ENCODE measurements at places on chromosomes 3 and 15.

DNA sequence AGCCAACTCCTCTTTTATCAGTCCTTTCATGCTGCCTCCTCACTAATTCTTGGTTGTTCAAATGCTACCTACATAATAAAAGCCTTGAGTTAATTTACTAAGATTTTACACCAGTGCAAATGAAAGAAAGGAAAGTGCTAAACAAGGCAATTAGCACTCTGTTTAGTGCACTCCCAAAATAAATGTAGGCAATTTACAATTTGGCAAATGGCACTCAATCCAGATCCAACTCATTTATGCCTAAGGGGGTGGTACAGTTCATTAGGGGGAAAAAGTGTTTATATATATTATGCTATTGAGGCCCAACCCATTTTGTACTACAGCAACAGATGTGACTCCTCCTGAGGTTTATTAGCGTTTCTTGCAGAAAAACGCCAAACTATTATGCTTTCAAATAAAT lies 370.1 kb downstream of the NR2F2 start:
- no peak for DNase-seq

- peak; percentile 82 for DNase-seq
Observed at GRCh38 chr3:153293265-153293664, 131.2 kb downstream of the RAP2B start.

DNA sequence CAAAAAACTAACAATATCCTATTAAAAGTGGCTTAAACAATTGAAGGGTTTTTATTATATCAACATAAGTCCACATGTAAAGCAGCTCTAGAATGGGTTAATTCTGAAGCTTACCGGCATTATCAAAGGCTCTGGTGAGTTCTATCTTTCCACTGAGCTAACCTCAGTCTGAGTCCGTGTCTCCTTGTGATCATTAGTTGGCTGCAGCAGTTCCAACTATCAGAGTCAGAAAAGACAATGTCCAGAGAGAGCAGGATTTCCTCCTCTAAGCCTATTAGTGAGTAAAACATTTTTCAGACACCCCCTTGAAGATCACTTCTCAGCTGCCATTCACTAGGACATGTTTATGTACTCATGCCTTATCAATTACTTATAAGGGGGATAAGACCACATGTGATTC lies 49.9 kb downstream of the DHX36 start:
- no peak for DNase-seq

GRCh38 chr15:72313448-72313840 lies 6.5 kb downstream of the CELF6 start:
- DNase-seq, result no peak

- DNase-seq, result peak; percentile 88
Observed at GRCh38 chr3:187101184-187102072, 37.9 kb downstream of the RPL39L start.

DNA sequence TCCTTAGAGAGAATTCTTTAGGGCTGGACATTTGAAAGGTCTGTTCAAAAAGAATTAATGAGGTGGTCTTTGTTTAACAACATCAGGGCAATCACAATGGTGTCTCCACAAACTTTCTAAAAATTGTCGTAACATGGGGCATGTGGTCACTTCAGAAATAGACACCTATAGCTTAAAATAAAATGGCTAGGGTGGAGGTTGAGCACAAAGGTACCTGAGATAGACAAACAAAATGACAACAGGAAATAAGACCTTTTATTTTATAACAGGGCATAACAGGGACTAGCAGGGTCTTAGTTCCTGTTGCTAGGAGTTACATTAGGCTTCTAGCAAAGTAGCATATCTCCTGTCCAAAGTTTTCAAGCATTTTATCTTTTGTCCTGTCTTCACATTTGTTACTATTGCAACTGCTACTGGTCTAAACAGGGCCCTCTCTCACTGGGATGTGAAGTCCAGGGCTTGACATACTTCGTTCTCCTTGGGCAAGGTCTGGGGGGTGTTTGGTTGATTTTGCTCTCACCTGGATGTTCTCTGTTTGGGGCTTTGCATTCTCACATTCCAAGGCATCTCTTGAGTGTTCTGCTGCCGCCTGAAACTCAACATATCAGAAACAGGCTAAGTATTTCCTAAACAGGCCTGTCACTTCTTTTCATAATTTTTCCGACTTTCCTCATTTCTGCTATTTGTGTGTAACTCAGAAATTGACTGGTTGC lies 3.0 kb downstream of the GCSAM start:
- no peak for DNase-seq

DNA sequence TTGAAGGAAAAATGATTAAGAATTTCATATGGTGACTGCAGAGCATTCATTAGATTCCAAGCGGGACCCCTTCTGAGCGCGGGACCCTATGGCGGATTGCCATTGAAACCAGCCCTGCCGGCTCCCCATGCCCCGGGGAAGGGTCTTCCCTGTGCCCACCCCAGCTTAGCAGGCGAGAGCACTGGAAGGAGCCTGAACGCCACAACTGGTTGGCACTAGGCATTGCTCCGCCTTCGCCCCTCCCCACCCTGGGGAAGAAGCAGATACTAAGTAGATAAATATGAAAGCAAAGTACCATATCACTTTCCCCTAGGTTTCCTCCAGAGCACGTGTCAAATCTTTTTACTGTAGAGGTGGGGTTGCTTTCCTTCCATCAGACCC lies 70.7 kb downstream of the CYP19A1 start:
- no peak for DNase-seq

GRCh38 chr3:53300826-53301225 lies 45.0 kb upstream of the TKT start:
- no peak for DNase-seq

GRCh38 chr15:92877000-92877399 lies 23.1 kb upstream of the CHD2 start:
- DNase-seq, result no peak

DNA sequence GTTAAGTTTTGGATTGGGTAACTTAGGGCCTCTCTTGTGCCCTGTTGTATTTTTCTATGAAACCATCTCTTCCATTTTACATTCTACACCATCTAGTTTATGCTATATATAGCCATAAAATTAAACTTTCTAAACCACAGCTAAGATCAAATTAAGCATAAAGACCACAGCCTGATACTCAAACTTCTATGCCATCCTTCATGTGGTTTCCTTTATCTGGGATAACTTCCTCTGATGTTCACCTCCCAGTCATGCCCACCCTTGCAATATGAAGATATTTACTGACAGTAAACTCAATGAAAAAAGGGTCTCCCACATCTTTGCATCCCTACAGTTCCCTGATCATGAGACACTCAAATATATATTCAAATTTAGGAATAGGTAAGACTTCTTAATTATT lies 4.2 kb downstream of the SELENOK start:
- DNase-seq, result no peak

- DNase-seq, result no peak
Observed at GRCh38 chr3:46361408-46362283, 7.7 kb downstream of the CCR2 start.

GRCh38 chr15:74551714-74552113 lies 10.7 kb downstream of the ARID3B start:
- no peak for DNase-seq

- no peak for DNase-seq
Observed at GRCh38 chr3:125670945-125671344, 75.6 kb upstream of the OSBPL11 start.

DNA sequence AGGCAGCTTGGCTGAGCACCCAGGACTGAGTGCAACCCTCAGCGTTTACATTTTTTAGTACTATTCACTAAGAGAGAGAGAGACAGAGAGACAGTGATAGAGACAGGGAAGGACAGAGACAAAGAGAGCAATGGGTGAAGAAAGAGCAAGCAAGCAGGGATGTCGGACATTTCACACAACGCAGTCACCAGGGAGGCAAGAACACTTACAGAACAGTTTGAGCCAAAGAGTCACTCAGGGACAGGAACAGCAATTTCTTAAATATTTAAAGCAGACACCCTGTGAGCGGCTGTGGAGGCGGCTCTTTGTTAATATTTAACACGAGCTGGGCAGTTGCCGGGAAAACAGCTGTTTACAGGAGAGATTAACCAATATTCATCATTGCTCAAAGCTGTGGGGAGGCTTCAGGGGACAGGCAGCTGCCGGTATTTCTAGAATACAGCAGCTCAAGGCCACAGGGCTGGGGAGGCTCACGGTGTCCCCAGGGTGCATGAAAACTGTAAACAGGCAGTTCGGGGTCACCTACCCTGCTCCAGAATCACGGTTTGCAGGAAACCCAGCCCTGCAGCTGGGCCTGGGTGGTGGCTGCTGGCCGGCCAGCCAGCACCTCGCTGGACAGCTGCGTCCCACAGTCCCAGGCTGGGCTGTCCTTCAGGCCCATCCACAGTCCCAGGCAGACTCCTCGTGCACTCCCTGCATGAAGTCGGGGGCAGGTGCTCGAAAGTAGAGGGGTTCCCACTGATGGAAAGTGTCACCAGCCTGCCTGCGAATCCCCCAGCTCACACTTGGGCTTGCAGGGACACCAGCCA lies 38.8 kb upstream of the PCSK6 start:
- DNase-seq, result peak; percentile 3

DNA sequence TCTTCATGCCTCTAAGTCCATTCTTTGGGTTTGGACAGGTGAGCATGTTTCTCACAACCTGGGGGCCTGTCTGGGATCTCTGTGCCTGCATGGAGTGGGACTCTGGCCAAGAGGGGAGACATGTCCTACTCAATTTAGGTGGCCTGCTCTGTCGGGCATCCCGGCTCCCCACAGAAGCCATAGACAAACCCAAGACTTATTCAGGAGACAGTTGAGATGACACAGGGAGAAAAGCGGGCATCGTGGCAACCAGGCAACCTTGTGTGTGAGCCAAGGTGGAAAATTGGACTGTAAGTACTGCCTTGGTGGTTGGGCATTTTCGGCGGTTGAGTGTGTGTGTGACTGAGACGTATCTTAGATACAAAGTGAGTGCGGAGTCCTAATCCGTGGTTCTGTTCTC lies 40.5 kb downstream of the PPCDC start:
- DNase-seq, result no peak

DNA sequence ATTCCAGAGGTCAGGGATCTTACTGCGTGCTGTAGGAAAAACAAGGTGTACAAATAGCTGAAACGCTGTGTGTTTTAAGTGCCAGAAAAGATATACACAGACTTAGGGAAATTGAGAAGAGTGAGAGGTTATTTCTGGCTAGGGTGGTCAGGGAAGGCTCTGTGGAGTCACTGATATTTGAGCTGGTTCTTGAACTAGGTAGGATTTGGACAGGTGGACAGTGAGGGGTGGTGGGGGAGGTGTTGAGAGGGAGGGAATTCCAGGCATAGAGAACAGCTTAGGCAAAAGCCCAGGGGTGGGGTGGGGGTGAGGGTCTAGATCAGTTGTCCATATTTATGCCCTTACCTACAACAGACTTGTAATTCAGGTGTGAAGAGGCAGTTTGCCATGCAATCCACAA lies 7.0 kb downstream of the SEMA6D start:
- DNase-seq, result no peak

GRCh38 chr15:39770748-39771689 lies 11.6 kb downstream of the FSIP1 start:
- DNase-seq, result peak; percentile 82

- DNase-seq, result no peak
Observed at GRCh38 chr15:78618064-78618463, 2.7 kb downstream of the CHRNA3 start.

All from iris pigment epithelial cell (primary cell).